ENCODE measurements at places on chromosomes 3 and 15.
A peak's percentile ranks its signal among the peaks of the same experiment; 100 is the strongest.

GRCh38 chr3:105584003-105584790 is 217.5 kb downstream of the ALCAM start:
- DNase-seq: no peak

GRCh38 chr15:70753101-70753829 is 10.1 kb downstream of the UACA start:
- DNase-seq: no peak

DNA sequence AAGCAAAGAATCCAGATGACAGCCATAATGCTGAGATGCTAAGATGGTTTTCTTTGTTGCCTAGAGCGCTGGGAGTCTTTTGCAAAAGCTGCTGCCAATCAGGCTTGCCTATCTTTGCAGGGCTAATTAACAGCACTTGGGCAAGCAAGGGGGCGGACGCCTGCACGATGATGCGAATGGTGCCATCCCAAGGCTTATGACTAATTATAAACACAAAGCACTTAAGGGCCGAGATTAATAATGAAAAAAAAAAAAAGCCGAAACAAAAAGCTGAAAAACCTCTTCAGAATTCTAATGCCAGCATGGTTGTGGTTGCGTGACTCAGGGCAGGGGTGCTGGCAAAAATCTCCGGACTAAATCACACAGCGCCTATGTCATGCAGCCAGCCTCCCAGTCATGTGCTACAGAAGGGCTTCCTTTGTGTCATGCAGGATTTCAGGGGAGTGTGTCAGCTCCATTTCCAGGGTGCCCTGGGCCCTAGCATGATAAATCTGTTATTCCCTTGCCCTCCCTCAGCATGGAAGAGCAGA is 185.0 kb upstream of the ANKRD28 start:
- DNase-seq: no peak

DNA sequence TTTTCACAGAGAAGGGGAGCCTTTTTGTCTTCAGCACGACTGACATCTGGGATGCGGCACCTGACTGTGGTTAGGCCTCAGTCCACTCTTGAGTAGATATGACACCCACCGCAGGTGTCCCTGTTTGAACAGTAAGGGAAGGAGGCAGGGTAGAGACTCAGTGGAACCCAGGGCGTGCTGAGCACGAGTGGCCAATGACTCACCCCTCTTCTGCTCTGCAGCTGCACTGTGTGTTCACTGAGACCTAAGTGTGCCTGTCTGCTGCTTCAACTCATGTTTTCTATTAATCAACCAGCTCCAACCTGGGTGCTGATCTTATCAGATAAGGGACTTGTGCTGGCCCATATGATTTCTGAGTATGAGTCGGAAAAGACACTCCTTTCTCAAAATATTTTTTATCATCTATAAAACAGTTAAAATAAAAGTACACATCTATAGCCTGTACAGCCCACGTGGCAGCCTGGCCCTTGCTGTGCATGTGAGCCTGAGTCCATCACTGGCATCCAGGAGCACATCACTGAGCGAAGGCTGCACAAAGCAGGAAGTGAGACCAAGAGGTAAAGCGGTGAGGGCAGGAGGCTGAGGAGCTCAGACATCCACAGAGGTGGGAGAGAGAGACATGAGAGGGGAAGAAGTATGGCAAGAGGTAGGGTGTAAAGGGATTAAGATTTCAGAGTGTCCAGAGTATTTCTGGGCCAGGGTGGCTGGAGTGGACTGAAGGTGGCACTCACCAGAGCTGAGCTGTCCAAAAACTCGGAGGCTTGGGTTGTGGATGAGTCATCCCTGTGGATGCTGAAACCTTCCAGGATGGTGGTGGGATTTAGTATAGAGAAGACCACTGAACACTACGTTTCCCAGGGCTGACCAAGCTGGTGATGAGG is 49.2 kb downstream of the SLC41A3 start:
- no peak for DNase-seq

GRCh38 chr15:52331490-52332240 is 36.1 kb upstream of the MYO5C start:
- peak; percentile 45 for DNase-seq

DNA sequence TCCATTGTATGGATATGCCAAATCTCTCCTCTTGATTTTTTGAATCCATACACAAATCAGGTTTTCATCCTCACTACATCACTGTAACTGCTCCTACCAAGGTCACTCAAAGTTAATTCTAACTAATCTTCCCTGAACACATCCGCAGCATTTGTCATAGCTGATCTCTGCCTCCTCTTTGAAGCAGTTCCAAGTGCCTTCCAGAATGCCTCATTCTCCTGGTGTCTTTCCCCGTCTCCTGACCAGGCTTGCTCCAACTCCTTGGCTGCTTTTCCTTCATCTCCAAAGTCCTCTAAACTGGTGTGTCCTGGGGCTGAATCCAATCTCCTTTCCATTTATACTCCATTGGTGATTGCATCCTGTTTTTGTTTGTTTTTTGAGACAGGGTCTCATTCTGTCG is 26.8 kb downstream of the KLHDC8B start:
- DNase-seq: no peak
